Activated CD8-positive, alpha-beta T cell treated with anti-CD3 and anti-CD28 coated beads for 36 hours (primary cell): ENCODE measurements at places on chromosomes 12 and 14. TPM values are rescaled to one million over a fixed set of nuclear protein-coding genes. Genes with fewer than 3 reads are reported as not detected.

STON2 gene
- total RNA-seq, result 0.58 TPM

LUM gene
- total RNA-seq, result not detected

- H3K36me3 ChIP-seq, result no peaks in the 10 kb centered on the region
- DNase-seq, result no peak
These were observed 814.9 kb downstream of the LRFN5 start for GRCh38 chr14:42421377-42422078.

DNA sequence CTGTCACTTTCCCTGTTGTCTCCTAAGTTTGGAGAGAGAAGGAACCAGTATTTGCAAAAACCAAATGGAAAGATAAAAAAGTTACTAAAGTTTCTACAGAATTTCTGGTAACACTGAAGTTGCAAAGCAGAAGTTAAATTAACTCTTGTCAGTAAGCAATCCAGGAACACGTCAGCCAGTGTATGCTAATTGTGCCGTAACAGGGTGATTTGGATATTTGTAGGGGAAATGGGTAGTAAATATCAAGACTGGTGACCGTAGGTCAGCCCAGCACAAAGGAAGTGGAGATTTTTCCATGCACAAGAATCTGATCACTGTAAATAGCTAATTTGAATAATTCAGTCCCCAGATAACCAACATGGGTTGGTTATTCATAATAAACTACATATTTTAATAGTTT, 2.3 kb downstream of the CDKN1B start:
- DNase-seq, result peak; percentile 31
- peak overlapping the region; percentile 86 for H3K4me3 ChIP-seq
- peaks cover 62% of the 10 kb centered on the region for H3K36me3 ChIP-seq
- peak overlapping the region; percentile 98 for H3K27ac ChIP-seq

GRCh38 chr12:107079172-107080011, 14.0 kb downstream of the CRY1 start:
- no peaks in the 10 kb centered on the region for H3K27me3 ChIP-seq
- H3K27ac ChIP-seq, result no peak overlapping the region
- H3K36me3 ChIP-seq, result peaks cover 10% of the 10 kb centered on the region
- DNase-seq, result no peak

DNA sequence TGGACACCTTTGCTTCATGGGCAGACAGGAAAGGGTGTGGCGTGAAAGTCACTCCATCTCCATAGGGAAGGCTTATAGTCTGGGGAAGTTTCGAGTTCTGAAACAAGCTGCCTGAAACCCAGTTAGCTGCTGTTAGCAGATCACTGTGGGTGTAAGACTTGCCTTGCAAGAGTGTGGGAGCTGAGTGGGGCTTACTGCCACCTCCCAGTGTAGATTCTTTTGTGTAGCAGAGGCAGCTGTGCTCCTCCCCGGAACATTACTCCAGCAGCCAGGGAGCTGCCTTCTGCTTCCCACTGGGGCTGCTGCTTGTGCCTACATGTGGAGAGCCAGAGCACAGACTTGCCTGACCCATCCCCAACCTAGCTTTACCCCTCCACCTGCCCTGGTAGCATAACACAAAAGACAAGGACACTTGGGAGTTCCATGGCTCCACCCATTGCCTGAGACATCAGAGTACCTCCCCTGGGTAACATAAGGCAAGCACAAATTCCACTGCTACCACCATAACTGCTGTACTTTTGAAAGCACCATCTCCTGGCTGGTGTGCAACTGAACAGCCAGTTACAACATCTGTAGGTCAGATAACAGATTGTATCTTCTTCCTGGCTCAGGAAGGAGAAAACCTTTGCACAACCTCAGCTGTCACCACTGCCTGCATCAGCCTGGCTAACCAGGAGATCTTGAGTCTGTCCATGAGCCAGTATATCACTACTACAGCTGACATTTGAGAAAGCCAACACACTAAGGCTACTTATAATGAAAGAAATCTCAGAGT, 69.5 kb downstream of the ADAMTS20 start:
- H3K27me3 ChIP-seq, result no peaks in the 10 kb centered on the region
- no peak overlapping the region for H3K4me3 ChIP-seq
- no peaks in the 10 kb centered on the region for H3K4me1 ChIP-seq
- no peak overlapping the region for H3K27ac ChIP-seq
